ENCODE measurements at places on chromosomes 12 and 14. TPM values are rescaled to one million over a fixed set of nuclear protein-coding genes. Genes with fewer than 3 reads are reported as not detected.

DNA sequence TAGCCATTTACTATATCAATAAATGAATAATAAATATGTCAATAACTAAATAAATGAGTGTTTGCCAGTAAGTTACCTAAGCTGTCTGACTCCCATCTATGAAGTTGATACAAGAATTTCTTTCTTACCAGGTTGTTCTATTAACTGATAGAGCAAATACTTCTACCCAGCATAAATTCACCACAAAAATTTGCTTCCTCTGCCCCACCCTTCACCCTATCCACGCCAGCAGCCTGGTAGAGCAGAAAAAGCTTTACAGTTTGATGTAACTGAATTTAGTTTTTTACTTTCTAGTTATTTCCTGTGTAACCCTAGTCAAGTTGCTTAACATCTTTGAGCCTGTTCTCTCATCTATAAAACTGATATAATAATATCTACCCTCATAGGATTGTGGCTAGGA is 94.9 kb upstream of the SLC16A7 start:
- no peak overlapping the region for H3K27ac ChIP-seq
- H3K4me1 ChIP-seq: no peaks in the 10 kb centered on the region
- no peak for DNase-seq

- H3K27me3 ChIP-seq: no peaks in the 10 kb centered on the region
- no peak for DNase-seq
- no peaks in the 10 kb centered on the region for H3K36me3 ChIP-seq
Measured at GRCh38 chr12:93009533-93009932, 80.4 kb upstream of the EEA1 start.

B4GALNT1 gene
- total RNA-seq: 31.3 TPM

KRT77 gene
- total RNA-seq: not detected

GRCh38 chr12:6065863-6066199 is 58.6 kb downstream of the VWF start:
- H3K4me1 ChIP-seq: peaks cover 43% of the 10 kb centered on the region
- no peaks in the 10 kb centered on the region for H3K36me3 ChIP-seq
- no peaks in the 10 kb centered on the region for H3K27me3 ChIP-seq
- H3K4me3 ChIP-seq: no peak overlapping the region

GRCh38 chr12:71721783-71722505 is 32.7 kb upstream of the RAB21 start:
- H3K4me1 ChIP-seq: no peaks in the 10 kb centered on the region
- no peak overlapping the region for H3K27ac ChIP-seq
- H3K4me3 ChIP-seq: no peak overlapping the region
- no peaks in the 10 kb centered on the region for H3K36me3 ChIP-seq

Data from HCT116 (cell line).